Fibroblast of the conjunctiva (primary cell): ENCODE measurements at places on chromosomes 2 and 18.

- DNase-seq: peak; percentile 95
Observed at GRCh38 chr2:29108225-29108624, 7.0 kb upstream of the CLIP4 start.

DNA sequence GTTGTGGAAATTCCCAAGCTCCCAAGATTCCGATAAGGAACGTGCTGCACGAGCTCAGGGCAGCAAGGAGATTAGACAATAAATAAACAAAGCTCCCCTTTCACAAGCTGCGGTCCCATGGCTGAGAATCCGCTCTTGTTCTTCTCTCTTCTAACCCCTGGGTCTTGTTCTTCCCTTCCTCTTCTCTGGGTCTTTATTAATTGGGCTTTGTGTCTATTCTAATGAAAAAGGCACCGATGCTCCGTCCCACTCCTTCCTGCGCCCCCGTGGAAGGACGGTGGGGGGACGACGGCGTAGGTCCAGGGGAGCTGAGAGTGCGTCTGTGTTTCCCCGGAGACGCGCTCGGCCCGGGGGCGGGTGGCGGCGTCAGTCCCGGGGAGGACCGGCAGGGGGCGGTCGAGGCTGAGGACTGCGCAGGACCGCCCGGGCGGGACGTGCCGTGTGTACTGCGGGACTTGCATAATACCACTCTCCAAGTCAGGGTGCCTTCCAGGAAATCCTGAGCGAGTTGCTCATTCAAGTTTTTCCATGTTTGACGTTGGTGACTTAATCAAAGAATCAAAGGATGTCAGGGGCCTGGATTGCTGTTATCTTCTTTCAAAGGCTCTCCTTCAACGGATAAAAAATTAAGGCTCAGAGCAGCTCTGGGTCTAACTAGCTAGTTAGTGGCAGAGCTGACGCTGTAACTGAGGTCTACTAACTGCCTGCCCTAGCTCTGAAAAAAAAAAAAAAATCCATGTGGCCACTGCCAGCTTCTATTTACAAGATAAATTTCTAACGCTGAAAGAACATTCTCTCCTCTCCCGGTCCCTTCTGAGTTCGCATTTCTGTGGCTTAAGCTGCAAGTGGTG lies 321.4 kb downstream of the TGIF1 start:
- DNase-seq: peak; percentile 91

DNA sequence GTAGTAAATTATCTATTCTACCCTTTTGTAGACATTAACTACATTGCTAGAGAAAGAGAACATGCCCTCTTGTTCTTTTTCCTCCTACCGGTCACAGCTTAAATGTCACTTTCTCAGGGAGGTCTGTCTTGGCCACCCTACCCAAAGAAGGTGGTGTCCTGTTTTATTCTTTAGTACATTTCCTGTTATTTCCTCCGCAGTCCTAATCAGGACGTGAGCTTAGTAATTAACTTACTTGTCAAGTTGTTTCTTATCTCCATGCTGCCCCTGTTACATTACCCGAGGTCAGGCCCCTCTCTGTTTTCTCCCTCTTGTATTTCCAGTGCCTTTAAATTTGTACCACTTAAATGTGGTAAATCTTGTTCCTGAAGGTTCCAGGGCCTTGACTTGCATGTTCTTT lies 73.7 kb upstream of the RMDN2 start:
- DNase-seq: no peak

- DNase-seq: no peak
Observed at GRCh38 chr2:158967731-158968395, 577 bp upstream of the TANC1 start.

DNA sequence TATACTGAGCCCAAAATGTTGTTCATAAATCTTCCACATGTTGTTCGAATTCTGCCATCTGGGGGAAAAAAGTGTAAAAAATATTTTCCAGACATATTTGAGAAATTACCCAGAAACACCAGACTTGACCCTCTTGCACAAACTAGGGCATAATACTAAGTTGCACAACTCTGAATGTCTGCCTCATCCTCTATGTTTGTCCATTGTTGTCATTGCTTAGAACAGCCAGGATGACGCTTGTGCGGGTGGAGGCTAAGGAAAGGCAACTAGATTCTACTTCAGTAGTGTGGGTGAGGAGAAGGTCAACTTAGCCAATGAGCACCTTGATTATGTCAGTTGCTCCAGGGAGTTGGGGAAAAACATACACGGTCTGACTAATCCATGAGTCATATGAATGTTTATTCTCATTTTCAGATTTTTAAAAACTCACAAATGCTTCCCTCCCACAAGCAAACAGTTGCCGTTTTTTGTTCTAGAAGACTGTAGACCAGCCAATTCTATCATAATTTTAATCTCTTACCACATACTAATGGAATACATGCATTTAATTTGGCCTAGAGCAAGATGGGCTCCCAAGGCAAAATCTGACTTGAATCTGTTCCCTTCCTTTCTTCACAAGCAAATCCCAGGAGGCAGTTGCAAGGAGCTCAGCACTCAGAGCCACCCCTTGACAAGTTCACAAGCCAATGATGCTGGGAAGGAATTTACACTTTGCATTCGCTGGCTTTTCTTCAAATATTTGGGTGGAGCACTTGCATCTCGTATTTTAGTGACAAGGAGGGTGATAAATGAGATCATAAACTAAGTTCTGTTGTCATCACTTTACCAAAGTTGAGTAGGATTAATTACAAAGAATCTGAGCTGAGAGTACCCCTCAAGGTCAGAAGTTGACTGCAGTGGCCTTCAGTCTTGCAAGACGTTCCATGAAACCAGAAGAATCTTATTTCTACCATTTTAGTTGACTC lies 163.2 kb upstream of the TWIST2 start:
- DNase-seq: peak; percentile 98

DNA sequence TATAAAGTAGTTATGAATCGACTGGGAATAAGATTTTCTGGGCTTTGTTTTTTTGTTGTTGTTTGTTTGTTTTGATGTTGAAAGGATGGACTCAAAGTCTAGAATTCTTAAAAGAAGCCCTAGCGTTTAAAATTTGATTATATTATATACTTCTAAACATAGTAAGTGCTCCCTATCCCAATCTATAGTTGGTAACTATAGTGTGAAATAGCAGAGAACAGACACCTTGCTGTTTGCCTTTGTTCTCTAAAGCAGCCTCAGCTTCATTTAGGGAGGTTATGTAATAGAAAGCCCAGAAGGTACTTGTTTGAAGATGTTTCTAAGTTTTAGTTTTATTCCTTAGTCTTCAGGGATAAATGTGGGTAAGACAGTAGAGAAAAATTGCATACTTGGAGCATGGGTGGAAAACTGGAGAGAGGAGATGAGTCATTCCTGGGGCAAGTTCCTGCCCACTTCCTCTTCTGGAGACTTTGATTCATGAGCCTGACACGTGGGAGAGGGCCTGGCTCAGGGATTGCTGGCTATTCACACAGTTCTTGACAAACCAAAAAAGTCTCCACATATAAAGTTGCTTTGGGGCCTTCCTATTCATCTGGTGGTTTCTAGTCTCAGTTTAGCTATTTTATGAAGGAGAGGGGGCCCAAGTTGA lies 131.9 kb downstream of the MYO1B start:
- peak; percentile 79 for DNase-seq

GRCh38 chr2:29192526-29192925 lies 77.3 kb downstream of the CLIP4 start:
- no peak for DNase-seq

DNA sequence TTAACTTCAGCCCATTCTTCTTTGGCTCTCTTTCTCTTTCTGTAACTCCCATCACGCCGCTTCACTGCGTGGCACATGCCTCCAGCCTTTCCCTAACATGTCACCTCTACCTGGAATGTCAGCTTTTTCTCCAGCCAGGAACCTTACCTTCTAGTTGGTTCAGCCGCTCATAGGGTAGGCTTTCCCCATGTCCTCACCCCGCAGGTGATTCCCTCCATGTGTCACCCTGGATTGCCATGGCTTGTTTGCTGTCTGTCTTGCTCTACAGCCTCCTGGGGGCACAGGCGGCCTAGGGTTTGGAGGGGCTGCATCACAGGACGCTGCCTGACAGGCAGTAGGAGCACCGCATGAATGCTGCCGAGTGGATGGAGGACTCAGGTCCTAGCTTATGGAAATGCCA lies 39.2 kb downstream of the ARHGEF4 start:
- no peak for DNase-seq

- no peak for DNase-seq
Observed at GRCh38 chr18:56853961-56854360, 202.8 kb downstream of the WDR7 start.

GRCh38 chr18:32919799-32920198 lies 147.0 kb upstream of the KLHL14 start:
- DNase-seq: peak; percentile 18

DNA sequence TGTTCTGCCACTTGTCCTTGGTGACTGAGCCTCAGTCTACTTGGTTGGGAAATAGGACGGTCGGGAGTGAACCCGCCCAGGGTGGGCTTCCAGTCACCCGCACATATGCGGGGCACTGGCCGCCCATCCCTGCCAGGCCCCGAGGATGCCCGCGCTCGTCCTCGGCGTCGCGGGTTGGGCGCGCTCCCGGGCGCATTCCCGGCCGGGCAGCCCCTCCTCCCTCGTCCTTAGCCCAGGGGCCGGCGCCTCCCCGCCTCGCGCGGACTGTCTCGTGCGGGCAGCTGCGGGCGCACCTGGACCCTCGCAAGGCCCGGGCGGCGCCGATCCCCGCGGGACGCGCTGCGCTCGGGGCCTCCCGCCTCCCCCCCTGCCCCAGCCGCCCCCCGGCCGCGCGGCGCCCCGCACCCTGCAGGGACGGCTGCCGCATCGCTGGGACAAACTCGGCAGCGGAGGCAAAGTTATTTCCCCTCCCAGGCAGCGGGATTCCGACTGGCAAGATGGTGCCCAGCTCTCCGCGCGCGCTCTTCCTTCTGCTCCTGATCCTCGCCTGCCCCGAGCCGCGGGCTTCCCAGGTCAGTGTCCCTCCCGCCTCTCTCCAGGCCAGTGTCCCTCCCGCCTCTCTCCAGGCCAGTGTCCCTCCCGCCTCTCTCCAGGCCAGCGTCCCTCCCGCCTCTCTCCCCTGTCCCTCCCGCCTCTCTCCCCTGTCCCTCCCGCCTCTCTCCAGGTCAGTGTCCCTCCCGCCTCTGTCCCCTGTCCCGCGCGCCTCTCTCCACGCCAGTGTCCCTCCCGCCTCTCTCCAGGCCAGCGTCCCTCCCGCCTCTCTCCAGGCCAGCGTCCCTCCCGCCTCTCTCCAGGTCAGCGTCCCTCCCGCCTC lies at the start of gene FBLN7:
Gene FBLN7 (plus strand): TSS at position 227 of the 874 bp plus-strand sequence. CDS start 271 bp downstream, at position 498.
- no peak for DNase-seq

DNA sequence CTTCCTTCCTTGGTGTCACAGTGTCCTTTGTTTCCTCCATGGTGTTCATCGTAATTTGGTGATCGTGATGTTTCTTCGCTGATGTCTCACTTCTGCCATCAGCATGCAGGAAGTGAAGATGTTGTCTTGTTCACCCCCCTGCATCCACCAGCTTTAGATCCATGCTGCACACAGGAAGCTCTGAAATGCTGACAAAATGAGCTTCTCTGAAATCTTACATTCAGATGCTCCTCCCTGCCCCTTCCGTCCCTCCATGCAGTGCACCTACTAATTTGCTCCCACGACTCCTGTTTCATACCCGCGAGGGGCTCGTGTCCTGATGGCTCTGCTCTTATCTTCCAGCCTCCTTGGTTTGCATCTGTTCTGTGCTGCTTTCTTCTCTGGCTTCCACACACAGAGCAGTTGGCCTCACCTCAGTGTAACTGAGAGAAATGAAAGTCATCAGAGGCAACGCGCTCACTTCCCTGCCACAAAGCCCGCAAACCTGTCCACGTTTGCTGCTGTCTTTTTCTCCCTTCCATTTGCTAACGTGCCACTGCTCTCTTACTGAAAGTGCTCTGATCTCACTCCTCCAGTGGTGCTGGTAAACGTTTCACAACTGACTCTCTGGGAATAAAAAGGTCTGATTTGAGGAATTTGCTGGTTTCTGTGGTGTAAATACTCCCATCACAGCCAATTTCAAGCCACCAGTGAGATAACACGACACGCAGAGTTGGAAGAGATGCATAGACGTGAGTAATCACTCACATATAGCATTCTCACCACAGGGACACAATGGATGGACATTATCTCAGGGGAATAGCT lies 41.0 kb upstream of the MGAT4A start:
- no peak for DNase-seq

DNA sequence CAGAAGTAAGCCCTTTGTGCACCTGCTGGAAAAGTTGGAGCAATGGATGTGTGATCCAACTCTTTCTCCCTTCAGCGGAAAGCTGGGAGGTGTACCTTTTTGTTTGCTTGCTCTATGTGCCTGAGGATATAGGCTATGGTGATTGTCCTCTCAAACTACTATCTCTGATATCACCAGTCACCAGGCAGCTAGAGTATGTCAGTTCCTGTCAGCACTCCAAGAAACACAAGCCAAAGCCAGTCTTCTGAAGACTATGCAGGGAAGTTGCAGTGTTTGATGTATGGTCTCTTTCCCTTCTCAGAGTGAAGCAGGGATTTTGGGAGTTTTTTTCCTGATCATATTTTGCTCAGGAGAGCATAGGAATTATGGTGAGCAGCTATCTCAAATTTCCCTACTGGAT lies 146.4 kb downstream of the PTH2R start:
- DNase-seq: no peak

DNA sequence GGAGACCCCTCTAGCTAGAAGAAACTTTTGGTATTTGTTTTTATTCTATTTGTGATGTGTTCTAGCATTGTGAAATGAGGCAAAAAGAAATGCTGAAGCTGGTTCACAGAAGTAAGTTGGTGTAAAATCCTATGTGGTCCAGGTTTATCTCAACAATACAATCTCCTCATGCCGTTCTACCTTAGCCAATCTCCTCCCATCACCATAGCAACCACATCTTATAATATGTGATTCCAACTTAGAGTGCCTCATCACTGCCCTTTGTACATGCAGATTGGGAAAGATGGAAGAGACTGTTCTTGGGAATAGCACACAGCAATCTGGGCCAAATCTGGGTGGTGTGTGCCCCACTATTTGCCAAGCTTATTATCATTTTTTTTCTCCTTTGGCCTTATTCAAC lies 30.3 kb downstream of the DPP10 start:
- no peak for DNase-seq

GRCh38 chr2:45726188-45726587 lies 74.7 kb downstream of the PRKCE start:
- no peak for DNase-seq

DNA sequence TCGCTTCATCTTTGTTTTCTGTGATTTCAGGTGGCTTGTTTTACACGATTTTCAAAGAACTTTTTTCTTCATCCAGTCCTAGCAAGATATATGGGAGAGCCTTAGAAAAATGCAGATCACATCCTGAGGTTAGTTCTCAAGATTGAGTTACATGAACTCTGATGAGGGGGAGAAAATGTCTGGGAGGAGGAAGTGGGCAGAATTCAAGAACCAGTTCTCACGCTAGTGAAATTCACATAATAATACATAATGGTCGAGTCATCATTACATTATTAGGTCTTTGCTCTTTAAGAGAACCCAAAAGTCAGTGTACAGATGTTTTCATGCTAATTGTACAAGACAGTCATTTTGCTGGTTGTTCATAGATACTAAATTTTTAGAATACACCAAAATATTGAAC lies 7.0 kb downstream of the TIMM21 start:
- no peak for DNase-seq

DNA sequence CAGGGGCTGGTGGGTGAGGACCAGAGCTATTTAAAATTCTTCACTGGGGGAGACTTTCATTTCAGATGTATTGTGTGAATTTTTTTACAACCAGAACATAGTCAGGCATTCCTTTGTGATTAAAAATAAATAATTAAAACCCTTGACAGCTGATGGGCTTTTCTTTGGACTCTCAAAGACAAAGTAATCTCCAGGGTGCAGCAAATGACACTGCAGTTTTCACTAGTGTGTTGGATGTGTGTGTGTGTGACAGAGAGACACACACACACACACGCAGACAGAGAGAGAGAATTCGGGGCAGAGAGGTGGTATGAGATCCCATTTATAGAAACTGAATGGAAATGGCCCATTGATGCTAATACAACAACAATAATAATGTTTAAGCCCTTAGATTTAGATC lies 10.3 kb upstream of the GALNT14 start:
- DNase-seq: no peak

GRCh38 chr2:54701029-54701428 lies 22.4 kb upstream of the EML6 start:
- no peak for DNase-seq
